MM.1S (cell line): ENCODE measurements at places on chromosomes 7 and 10.

GRCh38 chr10:78540355-78541076 is 506.9 kb downstream of the RPS24 start:
- no peak for DNase-seq

DNA sequence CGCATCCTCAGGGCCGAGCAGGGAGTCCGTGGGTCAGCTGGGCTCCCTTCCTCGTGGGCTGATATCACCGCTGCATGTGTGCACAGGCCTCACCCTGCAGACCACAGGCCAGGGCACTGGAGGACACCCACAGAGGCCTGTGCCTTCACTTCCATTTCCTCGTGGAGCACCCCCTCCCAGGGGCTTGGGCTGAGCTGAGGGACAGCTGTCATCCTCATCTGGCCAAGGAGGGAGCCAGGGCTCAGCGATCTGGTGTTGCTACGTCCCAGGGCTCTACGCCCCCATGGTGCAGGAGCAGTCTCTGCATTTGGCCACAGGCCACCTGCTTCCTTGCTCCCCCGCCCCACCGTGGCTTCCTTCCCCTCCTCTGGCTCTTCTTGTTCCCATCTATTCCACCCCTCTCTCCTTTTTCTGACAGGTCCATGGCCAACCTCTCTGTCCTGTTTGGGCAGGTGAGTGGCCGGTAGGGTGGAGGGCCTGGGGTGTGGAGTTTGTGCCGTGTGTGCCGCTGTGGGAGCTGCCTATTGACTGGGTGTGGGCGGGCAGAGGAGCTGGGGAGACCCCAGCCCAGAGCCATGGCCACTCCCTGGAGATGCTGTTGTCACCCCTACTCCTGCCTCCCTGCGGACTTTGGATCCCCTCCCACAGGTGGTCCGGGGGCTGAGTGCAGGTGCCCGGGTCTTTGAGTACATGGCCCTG is 8.3 kb upstream of the ASIC3 start:
- no peak for DNase-seq

DNA sequence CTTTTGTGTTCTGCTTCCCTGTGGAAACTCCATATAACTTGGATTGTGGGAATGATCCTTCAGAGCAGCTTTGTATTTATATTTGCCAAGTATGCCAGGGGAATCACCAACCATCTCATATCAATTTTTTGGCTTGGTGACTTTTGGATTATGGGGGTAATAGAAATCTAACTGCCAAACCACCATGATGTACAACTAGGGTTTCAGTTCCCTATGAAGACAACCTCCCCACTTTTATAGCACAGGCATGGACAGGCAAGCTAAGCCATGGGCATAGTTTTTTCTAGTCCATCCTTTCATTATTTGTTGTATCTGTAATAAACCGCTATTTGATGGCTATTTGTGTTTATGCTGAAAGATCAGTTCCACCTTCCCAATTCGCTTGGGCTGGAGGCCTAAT is 17.7 kb downstream of the NPY start:
- DNase-seq: no peak

DNA sequence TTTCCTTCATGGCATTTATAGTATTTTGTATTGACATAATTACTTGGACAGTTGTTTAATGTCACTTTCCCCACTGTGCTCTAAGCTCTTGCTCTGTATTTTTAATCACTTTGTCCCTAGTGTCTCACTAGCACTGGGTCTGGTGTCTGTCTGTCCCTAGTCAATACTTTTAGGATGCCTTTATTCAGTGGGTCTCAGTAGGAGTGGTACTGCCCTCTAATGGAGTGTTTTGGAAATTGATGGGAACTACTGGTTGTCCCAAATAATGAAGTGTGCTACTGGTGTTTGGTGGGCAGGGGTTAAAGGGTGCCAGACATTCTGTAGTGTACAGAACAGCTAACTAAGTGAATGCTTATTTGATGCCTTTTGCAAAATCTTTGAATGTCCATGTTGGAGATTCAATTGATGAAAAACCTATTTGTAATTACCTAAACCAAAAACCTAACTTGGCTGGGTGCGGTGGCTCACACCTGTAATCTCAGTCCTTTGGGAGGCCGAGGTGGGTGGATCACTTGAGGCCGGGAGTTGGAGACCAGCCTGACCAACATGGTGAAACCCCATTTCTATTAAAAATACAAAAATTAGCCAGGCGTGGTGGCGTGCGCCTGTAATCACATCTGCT is 33.3 kb downstream of the CDK14 start:
- DNase-seq: peak; percentile 37

- DNase-seq: no peak
Measured at GRCh38 chr10:53619671-53620070, 847.1 kb upstream of the MBL2 start.

- no peak for DNase-seq
Measured at GRCh38 chr10:58201704-58202103, 66.0 kb downstream of the IPMK start.

- DNase-seq: no peak
Measured at GRCh38 chr7:30995536-30995935, 31.8 kb downstream of the GHRHR start.

DNA sequence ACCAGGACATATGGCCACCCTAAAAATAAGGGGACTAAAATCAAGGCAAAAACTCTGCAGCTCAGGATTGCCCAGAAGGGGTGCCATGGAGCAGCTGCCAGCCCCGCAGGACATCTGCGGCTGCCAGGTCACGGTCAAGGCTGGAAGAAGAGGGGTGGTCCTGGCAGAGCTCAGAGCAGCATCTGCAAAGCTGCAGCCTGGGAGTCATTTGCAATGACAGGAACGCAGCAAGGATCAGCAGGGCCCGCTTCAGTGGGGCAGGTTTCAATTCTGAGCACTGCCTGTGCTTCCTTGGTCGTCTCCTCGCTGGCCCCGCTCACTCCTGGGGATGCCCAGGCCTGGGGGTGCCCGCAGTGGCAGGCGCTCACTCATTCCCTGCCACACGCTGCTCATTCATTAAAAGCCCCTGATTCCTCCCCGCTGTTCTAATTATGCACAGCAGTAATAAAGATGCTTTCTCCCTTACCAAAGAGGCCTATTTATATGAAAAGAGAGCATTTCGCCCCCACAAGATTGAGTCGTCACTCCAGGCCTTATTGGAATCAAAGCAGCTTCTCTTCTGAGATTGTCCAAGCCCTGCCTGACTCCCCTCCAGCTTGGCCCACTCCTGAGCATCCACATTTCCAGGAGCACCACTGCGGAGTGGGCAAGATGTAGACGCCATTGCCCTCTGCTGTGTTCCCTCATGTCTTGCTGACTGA is 4.6 kb downstream of the HSPA12A start:
- DNase-seq: no peak

DNA sequence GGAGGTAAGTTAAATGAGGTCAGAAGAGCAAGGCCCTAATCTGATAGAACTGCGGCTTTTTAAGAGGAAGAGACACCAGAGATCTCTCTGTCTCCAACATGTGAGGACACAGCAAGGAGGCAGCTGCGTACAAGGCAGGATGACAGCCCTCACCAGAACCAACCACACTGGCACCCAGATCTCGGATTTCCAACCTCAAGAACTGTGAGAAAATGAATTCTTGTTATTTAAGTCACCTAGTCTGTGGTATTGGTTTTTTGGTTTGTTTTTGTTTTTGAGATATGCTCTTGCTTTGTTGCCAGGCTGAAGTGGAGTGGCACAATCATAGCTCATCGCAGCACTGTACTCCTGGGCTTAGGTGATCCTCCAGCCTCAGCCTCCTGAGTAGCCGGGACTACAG is 127.2 kb downstream of the DLG5 start:
- no peak for DNase-seq

- no peak for DNase-seq
Measured at GRCh38 chr7:81924494-81924893, 154.6 kb upstream of the HGF start.

DNA sequence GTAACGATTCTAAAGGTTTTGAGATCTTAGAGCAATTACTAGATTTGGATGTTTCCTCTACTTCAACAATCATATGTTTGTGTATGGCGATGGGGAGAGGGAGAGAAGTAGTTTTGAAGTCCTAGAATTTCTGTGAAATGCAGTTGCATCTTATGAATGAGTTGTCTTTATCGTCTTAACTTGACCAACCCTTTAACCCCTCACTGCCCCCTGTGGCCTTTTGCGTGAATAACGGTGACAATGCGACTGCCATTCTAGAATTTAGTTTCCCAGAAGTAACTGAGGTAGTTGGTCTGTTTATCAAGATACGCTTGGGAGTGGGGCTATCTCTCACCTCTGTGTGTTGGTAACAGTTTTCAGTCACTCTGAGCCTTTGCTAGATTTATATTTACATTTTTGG is 204.6 kb downstream of the HDAC9 start:
- no peak for DNase-seq

DNA sequence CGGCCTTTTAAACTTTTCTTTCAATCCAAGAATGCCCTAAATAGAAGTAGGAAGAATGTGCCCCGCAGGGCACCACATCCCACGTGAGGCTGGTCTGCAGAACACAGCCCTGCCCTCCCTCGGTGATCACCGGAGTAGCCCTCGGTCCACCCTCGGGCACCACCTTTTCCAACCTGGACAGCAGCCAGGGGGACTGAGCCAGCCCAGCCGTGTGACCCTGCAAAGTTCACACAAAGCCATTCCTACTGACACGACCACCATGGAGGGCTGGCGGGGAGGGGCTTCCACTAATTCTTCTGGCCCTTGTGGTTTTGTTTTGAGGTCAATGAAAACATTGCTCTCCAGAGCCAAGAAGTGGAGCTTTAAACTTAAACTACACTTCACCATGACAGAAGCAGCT is 132.2 kb downstream of the TCERG1L start:
- DNase-seq: no peak

- no peak for DNase-seq
Measured at GRCh38 chr10:154348-154747, 19.1 kb downstream of the ZMYND11 start.
